ENCODE measurements at places on chromosomes 16 and 17.

- DNase-seq = peak; percentile 91
Observed at GRCh38 chr16:19521471-19522396, at the start of gene GDE1. Gene GDE1, minus strand, starts transcription at chr16:19522098. Its CDS starts 134 bp downstream, at chr16:19521964.

DNA sequence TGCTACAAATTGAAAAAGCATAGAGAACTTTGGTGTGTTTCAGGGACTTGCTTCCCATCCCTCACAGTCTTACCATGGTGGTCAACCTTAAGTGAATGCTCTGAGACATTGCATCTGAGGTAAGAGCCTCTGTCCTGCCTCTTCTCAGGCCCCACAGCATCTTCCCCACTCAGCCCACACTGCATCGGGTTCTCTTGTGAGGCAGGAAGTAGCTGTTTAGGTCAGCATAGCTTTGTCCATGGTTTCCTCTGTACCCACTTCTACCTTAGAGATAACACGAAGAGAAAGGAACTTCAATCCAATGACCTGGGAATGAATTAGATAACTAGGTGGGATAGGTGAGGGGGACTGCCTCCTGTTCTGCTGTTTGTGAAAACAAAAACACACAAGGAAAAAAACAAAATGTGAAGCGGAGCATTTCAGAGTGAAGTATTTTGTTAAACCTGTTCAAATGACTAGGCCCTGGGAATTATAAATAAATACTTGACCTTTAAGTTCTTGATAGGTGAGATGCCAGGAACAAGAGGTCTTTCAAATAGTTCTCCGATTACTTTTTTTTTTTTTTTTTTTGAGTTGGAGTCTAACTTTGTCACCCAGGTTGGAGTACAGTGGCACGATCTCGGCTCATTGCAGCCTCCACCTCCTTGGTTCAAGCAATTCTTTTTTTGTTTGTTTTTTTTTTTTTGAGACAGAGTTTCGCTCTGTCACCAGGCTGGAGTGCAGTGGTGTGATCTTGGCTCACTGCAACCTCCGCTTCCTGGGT is 17.7 kb downstream of the SOCS7 start:
- no peak for DNase-seq

DNA sequence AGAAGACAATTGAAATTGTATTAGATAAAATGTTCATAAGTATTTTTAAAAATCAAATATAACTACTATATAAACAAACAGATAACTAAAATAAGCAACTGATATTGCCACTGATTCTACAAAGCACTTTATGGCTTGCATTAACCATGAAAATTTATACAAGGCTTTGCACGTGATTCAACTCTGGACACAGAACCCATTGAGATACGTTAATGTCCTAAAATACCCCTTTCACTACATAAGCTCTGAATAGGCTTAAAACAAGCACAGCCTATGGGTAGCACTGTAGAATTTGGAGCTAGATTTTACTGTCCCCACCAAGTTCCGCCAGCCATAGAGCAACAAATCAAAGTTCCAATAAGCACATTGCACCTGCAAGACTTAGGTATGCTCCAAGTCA is 4.5 kb downstream of the ZNF652 start:
- DNase-seq = no peak

GRCh38 chr16:49017501-49017900 is 264.1 kb downstream of the CBLN1 start:
- DNase-seq = no peak

DNA sequence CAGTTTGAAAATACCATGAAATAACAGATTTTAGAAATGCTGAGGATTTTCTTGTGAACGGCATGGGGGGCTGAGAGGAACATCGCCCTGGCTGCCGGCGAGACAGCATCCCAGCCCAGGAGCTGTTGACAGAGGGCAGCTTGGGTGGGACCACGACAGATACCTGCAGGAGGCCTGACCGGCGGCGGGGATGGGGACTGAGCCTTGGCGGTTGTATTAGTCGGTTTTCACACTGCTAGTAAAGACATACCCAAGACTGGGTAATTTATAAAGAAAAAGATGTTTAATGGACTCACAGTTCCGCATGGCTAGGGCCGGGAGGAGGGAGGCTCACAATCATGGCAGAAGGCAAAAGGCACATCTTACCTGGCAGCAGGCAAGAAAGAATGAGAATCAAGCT is 82.3 kb upstream of the DNAH17 start:
- no peak for DNase-seq

DNA sequence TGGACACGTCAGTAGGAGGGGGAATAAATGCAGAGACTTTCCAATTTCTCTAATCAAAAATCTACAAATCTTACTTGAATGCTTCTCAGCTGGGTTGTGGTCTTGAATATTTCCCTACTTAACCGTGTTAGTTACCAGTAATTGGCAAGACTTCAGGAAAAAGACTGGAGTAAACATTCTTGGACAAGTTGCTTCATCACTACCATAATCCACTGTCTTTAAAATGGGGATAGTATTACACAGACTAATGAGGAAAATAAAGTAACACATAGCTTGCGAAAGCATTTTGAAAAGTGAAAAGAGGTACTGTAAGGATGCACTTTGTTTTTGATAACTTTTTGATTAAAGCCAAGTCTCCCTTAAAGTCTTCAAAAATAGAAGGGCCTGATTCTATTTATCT is 18.4 kb downstream of the MYH1 start:
- no peak for DNase-seq

- DNase-seq = no peak
Observed at GRCh38 chr16:1416521-1416941, 2.0 kb upstream of the UNKL start.

DNA sequence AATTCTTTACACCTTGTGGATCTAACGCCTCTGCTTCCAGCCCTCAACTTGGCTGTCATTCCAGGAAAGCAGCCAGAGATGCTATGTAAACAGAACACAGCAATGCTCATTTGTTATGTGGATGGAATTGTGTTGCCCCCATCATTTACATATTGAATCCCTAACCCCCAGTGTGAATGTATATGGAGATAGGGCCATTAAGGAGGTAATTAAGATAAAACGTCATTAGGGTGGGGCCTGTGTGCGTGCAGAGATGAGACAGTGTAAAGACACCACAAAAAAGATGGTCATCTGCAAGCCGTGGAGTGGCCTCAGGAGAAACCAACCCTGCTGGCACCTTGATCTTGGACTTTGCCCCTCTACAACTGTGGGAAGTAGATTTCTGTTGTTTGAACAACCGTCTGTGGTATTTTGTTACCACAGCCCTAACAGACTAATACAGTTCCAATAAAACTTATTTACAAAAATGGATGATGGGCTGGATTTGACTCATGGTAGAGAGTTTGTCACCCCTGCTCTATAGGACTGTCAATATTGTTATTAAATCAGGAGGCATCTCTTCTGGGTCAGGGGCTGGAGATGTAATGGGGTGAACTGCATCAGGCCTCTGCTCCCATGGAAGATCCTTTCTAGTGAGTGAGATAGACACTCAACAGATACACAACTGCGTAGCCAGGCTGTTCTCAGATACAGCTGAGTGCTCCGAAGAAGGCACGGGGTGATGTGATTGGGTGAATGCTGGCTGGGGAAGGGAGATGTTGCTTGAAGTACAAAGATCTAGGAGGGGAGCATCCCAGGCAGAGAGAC is 339.0 kb downstream of the SNX29 start:
- no peak for DNase-seq

DNA sequence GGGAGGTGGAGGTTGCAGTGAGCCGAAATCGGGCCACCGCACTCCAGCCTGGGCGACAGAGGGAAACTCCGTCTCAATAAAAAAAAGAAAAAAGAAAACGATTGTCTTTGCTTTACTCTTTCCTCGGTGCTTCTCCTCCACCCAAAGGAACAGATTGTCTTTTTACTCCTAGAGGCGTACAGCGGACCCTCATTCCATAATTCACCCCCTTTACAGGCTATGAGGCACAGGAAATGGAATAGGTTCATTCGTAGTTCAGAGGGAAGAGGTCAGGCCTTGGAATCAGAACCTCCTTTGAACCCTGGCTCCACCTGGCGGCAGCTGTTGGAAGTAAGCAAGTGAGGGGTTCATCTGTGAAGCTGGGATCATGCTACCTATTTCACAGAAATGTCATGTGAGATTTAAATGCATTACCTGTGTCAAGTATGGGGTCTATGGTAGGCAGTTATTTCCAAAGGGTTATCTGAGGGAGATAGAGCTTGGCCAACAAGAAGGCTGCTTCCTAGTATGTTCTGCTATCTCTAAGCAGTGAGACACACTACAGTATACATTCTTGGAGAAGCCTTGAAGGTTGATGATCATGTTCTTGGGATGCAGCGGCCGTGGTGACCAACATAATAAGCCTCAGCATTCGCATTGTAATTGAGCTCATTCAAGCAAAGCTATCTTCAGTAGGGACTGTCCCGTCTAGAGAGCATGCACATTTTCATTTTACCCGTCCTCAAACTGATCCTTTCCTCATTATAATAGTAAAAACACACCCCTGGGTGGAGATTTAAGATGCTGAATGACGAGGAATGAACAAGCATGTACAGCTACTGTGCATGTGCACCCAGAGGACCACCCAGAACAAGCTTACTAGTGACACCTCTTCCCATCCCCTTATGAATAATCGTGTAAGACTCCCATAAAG is 18.7 kb upstream of the ZNF689 start:
- peak; percentile 89 for DNase-seq

DNA sequence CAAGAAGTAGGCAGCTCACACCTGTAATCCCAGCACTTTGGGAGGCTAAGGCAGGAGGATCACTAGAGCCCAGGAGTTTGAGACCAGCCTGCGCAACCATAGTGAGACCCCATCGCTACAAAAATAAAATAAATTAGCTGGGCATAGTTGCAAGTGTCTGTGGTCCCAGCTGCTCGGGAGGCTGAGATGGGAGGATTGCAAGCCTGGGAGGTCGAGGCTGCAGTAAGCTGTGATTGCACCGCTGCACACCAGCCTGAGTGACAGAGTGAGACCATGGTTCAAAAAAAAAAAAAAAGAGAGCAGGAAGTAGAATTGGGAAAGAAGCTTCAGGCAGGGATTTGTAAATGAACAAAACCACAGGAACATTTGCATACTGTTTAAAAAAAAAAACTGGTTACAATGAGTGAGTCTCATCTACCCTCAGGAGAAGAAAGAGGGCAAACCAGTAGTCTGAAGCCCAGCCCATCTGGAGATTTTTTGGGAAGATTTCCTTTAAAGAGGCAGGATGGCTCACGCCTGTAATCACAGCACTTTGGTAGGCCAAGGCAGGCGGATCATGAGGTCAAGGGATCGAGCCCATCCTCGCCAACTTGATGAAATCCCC is 7.9 kb downstream of the MPV17L start:
- DNase-seq = no peak
